ENCODE measurements at places on chromosomes 5 and 9.
A peak's percentile ranks its signal among the peaks of the same experiment; 100 is the strongest.

DNA sequence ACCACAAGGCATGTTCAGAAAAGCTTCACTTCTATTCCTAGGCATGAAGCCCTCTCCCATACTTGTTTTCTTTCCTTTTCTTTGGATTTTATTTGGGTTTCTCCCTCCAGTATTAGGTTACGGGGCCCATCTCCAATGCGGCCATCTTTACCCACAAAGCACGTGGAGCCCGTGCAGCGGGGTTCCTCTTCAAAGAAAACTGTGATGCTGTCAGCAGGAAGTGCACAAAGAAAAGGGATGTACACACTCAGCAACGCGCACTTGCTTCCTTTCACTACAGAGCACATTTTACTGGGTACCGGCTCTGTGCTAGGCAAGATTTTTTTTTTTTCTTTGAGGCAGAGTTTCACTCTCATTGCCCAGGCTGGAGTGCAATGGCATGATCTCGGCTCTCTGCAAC is 106.6 kb downstream of the COL23A1 start:
- no peak for DNase-seq

DNA sequence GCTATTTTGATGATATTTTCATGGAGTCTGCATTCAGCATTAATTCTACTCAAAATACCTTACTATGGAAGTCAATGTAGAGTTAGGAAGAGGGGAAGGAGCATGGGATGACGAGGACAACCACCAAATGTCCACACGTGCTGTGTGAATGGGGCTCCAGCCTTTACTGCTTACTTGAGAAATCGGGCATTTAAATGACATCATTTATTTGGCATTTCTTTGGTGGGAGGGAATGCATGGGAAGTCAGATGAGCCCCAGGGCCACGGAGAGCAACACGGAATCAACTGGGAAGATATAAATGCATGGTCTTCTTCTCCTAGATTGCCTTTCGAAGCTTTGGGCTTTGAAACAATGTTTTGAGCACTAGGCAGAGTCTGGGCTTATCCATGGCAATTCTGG is 458.5 kb upstream of the KLF4 start:
- no peak for DNase-seq

- no peak for DNase-seq
Measured at GRCh38 chr9:84862810-84863287, 193.3 kb downstream of the NTRK2 start.

DNA sequence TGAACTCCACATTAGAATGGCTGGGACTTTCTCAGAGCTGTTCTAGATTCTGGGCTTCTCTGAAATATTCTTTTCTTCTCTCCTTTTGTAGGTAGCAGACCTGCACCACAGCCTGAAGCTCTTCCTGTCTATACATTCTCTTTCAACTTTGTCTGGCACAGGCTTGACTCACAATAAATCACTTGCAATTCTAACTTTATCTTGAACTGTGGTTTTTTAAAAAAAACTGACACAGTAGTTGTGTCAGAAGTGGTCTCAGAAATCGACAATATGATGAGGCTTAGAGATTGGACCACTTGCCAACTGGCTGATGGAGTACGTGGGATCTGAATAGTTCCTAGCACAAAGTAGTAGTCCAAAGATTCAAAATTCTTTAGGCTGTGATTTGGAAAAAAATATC is 24.1 kb upstream of the CDH9 start:
- no peak for DNase-seq

- no peak for DNase-seq
Measured at GRCh38 chr5:157059891-157060290, 975 bp upstream of the HAVCR1 start.

DNA sequence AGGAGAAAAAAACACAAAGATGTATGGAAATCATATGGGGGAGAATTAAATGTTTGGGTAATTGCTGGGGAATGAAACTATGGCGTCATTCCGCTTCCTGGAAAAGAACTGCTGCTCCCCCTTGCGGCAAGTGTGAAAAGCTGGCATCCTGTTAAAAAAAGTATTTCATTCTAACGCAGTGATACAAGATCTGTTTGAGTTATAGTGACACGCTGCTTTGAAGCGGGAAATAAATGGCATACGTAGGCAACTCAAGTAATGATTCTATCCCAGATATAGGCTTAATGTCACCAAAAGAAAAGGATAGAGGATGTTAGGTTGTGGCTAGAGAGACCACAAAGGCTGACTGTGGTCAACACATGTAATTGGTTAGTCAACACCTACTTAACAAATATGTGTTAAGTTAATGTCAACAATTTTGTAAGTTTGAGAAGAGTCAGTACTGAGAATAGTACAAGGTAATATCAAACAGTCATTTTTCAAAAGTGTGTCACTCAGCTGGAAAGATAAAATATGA is 70.2 kb upstream of the ALDH1A1 start:
- DNase-seq: peak; percentile 41

Measured in NCI-H1105 treated with DMSO at 0.1 percent for 48 hours (cell line).